ENCODE measurements at places on chromosomes 3 and 15. TPM values are rescaled to one million over a fixed set of nuclear protein-coding genes. Genes with fewer than 3 reads are reported as not detected.

- peaks cover 8% of the 10 kb centered on the region for H3K36me3 ChIP-seq
- DNase-seq = no peak
- H3K4me1 ChIP-seq = peaks cover 54% of the 10 kb centered on the region
- H3K27me3 ChIP-seq = no peaks in the 10 kb centered on the region
- no peak overlapping the region for H3K4me3 ChIP-seq
Measured at GRCh38 chr3:11532931-11533391, 110.8 kb downstream of the VGLL4 start.

DNA sequence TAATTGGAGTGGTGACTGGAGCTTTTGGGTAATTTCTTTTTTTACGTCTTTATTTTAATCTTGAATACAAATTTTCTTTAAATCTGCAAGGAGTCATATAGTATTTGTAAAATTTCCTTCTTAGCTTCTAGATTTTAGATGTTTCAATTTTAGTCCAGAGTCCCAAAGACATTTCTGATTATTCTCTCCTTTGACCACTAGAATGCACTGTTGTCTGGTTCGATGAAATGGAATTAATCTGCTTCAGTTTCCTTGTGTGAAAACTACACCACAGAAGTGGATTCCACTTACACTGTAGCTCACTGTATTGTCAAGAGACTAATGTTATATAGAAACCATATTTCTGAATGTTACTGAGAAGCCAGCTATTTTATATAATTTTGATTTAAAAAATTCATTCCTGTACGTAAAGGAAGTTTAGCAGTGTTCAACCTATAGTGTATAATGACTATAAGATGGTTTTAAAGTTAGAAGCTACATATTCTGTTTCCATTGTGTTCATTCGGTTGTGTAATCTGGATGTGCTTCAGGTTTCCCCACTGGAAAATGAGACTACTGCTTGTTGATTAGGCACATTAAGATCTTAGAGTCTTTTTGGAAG lies 6.1 kb downstream of the GRAMD1C start:
- no peaks in the 10 kb centered on the region for H3K27me3 ChIP-seq
- H3K4me1 ChIP-seq = peaks cover 24% of the 10 kb centered on the region
- H3K36me3 ChIP-seq = no peaks in the 10 kb centered on the region
- H3K27ac ChIP-seq = no peak overlapping the region

DNA sequence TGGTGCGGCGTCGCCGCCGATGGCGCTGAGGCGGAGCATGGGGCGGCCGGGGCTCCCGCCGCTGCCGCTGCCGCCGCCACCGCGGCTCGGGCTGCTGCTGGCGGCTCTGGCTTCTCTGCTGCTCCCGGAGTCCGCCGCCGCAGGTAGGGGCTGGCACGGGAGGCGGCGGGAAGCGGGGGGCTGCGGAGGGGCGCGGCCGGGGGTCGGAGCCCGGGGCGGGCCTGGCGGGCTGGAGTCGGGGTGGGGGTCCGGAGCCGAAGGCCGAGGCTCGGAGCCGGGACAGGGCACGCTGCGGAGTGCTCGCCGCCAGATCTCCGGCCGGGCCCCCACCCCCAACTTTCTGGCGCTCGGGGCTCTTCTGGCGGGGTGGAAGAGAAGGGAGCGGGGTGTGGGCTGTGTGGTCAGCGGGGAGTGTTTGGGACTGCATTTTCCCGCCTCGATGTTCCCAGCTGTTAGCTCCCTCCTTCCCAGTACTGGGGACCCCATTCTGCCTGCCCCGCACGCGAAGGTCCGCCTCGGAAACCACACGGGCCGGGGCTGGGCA lies 299 bp downstream of the TYRO3 start:
- no peaks in the 10 kb centered on the region for H3K36me3 ChIP-seq
- DNase-seq = no peak
- H3K27me3 ChIP-seq = peaks cover 1% of the 10 kb centered on the region
- H3K4me1 ChIP-seq = peaks cover 31% of the 10 kb centered on the region
- peak overlapping the region; percentile 31 for H3K27ac ChIP-seq

- no peaks in the 10 kb centered on the region for H3K27me3 ChIP-seq
- peak; percentile 4 for DNase-seq
- peak overlapping the region; percentile 87 for H3K27ac ChIP-seq
- H3K36me3 ChIP-seq = no peaks in the 10 kb centered on the region
- H3K4me1 ChIP-seq = peaks cover 25% of the 10 kb centered on the region
Measured at GRCh38 chr15:41231422-41232226, 556 bp downstream of the CHP1 start.

DNA sequence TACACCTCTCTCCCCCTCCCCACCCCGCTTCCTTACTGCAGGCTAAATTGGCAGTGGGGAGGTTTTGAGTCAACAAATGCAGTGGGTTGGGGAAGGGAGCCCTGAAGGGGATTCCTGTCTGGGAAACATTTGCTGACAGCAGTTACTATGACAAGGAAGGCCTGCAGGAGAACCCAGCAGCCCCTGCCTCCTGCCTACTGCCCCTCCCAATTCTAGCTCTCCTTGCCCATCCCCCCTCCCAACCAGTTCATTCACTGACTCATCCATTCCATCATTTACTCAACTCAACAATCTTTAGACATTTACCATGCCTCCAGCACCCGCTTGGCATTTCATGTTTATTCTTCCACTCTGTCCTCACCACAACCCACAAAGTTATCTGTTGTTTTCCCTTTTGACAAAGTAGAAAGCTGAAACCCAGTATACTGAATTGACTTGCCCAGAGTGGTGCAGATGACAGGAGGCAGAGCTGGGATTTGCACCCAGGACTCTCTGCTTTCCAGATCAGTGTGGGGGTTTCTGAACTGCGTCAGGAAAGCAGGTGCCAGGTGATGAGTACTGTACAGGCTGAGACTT lies 75.0 kb downstream of the MAGEF1 start:
- peak; percentile 70 for DNase-seq
- H3K27ac ChIP-seq = no peak overlapping the region
- H3K36me3 ChIP-seq = no peaks in the 10 kb centered on the region
- H3K4me1 ChIP-seq = no peaks in the 10 kb centered on the region
- no peak overlapping the region for H3K4me3 ChIP-seq

DNA sequence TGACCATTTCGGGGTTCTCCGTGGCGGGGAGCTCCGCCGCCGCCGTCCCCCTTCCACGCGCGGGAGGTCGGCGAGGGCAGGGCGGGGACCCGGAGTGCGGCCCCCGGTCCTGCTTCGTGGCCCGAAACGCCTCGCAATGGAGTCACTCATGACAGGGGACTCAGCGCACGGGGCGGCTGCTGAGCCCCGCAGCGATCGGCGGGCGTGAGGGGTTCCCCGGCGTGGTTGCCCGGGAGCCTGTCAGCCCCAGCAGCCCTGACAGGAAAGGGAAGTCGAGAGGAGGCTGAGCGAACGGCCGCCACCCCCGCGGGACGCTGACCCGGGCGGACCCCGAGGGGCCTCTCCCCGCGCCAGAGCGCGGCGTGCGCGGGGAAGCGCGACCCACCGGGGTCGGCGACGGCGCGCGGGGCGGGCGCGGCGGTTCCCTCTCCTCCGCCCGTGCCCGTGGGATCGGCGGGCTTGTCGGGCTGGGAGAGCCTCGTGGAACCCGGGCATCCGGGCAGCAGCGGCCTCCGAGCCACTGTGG lies 564 bp upstream of the PIGZ start:
- H3K4me1 ChIP-seq = peaks cover 14% of the 10 kb centered on the region
- peak overlapping the region; percentile 69 for H3K4me3 ChIP-seq
- H3K27me3 ChIP-seq = peaks cover 6% of the 10 kb centered on the region
- no peak overlapping the region for H3K27ac ChIP-seq

GRCh38 chr3:54008099-54008498 lies 114.3 kb upstream of the CACNA2D3 start:
- no peak overlapping the region for H3K27ac ChIP-seq
- no peaks in the 10 kb centered on the region for H3K36me3 ChIP-seq
- H3K27me3 ChIP-seq = no peaks in the 10 kb centered on the region
- no peak for DNase-seq

DNA sequence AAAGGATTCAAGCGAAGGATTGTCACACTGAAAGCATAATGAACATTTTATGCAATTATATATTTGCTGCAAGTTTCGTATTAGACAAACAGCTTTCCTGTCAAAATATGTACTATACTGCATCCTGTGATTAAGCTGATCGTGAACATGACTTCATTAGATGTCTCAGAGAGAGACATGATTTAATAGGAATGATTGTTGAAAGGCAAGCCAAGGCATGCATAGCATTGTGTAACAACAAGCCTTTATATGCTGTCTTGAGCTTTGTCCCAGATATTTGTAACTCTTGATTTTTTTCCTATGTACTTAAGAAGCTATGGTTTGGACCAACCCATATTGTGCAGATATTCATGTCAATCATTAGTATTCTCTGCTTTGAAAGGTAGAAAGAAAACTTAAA lies 309.1 kb downstream of the KCNH8 start:
- H3K4me3 ChIP-seq = no peak overlapping the region
- H3K27ac ChIP-seq = no peak overlapping the region
- H3K36me3 ChIP-seq = no peaks in the 10 kb centered on the region
- H3K27me3 ChIP-seq = no peaks in the 10 kb centered on the region
- no peak for DNase-seq

- H3K27ac ChIP-seq = peak overlapping the region; percentile 97
- H3K36me3 ChIP-seq = peaks cover 20% of the 10 kb centered on the region
- DNase-seq = peak; percentile 96
- peak overlapping the region; percentile 87 for H3K4me3 ChIP-seq
Measured at GRCh38 chr15:89662893-89663626, 7.8 kb upstream of the KIF7 start.

GRCh38 chr3:194572143-194572789 lies 61.0 kb downstream of the TMEM44 start:
- DNase-seq = peak; percentile 92
- peak overlapping the region; percentile 76 for H3K4me3 ChIP-seq
- H3K4me1 ChIP-seq = peaks cover 58% of the 10 kb centered on the region
- peaks cover 3% of the 10 kb centered on the region for H3K27me3 ChIP-seq

GRCh38 chr15:42036112-42036905 lies 15.5 kb upstream of the PLA2G4E start:
- no peak overlapping the region for H3K4me3 ChIP-seq
- H3K27me3 ChIP-seq = peaks cover 3% of the 10 kb centered on the region
- DNase-seq = no peak
- peaks cover 8% of the 10 kb centered on the region for H3K36me3 ChIP-seq
- H3K4me1 ChIP-seq = peaks cover 7% of the 10 kb centered on the region

GRCh38 chr3:69867941-69868505 lies 128.8 kb downstream of the MITF start:
- no peak for DNase-seq
- H3K36me3 ChIP-seq = peaks cover 14% of the 10 kb centered on the region
- peaks cover 1% of the 10 kb centered on the region for H3K27me3 ChIP-seq
- peak overlapping the region; percentile 84 for H3K27ac ChIP-seq
- H3K4me3 ChIP-seq = peak overlapping the region; percentile 85
- peaks cover 89% of the 10 kb centered on the region for H3K4me1 ChIP-seq

- no peak for DNase-seq
- peaks cover 52% of the 10 kb centered on the region for H3K27me3 ChIP-seq
- H3K27ac ChIP-seq = no peak overlapping the region
- no peak overlapping the region for H3K4me3 ChIP-seq
Measured at GRCh38 chr3:32819551-32820348, 2.0 kb downstream of the TRIM71 start.

GRCh38 chr3:27485866-27486265 lies 1.7 kb upstream of the SLC4A7 start:
- no peak overlapping the region for H3K27ac ChIP-seq
- peaks cover 13% of the 10 kb centered on the region for H3K4me1 ChIP-seq

DNA sequence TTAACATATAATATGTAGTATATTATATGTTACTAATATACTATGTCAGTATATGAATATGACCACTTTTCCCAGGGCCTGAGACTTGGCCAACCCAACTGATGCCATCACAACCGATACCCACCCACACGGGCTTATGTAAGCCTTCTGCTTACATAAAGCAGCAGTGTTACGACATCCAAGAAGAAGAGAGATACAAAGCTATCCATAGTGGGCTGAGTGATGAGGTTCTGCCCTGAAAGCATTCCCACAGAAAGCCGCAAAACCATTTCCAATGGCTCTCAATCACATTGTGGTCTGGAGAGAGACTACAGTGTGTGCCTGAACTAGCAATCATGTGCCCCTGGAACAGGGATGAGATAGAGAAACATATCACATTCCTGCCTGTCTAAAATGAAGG lies 177.9 kb downstream of the PLOD2 start:
- no peak overlapping the region for H3K27ac ChIP-seq
- H3K27me3 ChIP-seq = no peaks in the 10 kb centered on the region
- no peak for DNase-seq
- H3K4me1 ChIP-seq = no peaks in the 10 kb centered on the region

- peak overlapping the region; percentile 22 for H3K4me3 ChIP-seq
- peaks cover 58% of the 10 kb centered on the region for H3K4me1 ChIP-seq
- peak; percentile 55 for DNase-seq
- H3K36me3 ChIP-seq = peaks cover 10% of the 10 kb centered on the region
Measured at GRCh38 chr3:98945101-98945524, 43.6 kb upstream of the DCBLD2 start.

GRCh38 chr15:54502416-54503075 lies 524.3 kb downstream of the UNC13C start:
- no peak for DNase-seq
- no peaks in the 10 kb centered on the region for H3K36me3 ChIP-seq
- H3K27ac ChIP-seq = no peak overlapping the region

DNA sequence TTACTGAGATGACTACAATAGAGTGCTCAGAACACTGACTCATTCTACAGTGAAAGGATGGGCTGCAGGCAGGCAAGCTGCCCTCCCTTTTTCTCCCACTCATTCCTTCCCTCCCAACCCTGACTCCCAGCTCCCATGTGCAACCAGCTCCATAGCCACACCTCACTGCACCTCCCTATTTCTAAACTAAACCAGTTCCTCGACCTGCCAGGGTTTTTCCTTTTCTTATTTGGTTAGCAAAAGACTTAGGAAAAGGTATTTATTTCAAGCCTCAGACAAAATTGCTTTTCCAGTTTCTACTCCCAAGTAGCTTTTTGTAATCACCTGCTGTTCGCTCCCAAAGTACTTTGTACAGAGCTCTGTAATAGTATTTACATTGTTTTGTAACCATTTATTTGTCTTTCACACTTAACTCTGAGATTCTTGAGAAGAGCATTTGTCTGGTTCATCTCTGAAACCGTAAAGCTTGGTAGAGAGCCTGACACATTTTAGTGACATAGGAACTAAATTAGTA lies 2.2 kb downstream of the AADAC start:
- no peak overlapping the region for H3K4me3 ChIP-seq
- DNase-seq = peak; percentile 38
- H3K4me1 ChIP-seq = peaks cover 12% of the 10 kb centered on the region

GRCh38 chr3:87311309-87311708 lies 34.9 kb upstream of the POU1F1 start:
- H3K4me3 ChIP-seq = no peak overlapping the region
- H3K27me3 ChIP-seq = no peaks in the 10 kb centered on the region
- no peak overlapping the region for H3K27ac ChIP-seq
- no peaks in the 10 kb centered on the region for H3K36me3 ChIP-seq
- peaks cover 11% of the 10 kb centered on the region for H3K4me1 ChIP-seq

- H3K36me3 ChIP-seq = peaks cover 6% of the 10 kb centered on the region
- H3K4me3 ChIP-seq = no peak overlapping the region
- no peak for DNase-seq
- no peak overlapping the region for H3K27ac ChIP-seq
Measured at GRCh38 chr3:6039971-6040370, 820.9 kb upstream of the GRM7 start.

- peaks cover 16% of the 10 kb centered on the region for H3K4me1 ChIP-seq
- H3K27ac ChIP-seq = no peak overlapping the region
- DNase-seq = no peak
Measured at GRCh38 chr15:51718219-51718618, 19.2 kb downstream of the LYSMD2 start.

The CNTN4 gene
- not detected for total RNA-seq

The PIERCE2 gene
- 0.56 TPM for total RNA-seq

The GPR149 gene
- not detected for total RNA-seq

The HEG1 gene
- 113 TPM for total RNA-seq

The ANO10 gene
- total RNA-seq = 80.4 TPM

The PAQR5 gene
- 0.93 TPM for total RNA-seq

The FGD5 gene
- not detected for total RNA-seq

The GNAT1 gene
- total RNA-seq = not detected

The C3orf49 gene
- total RNA-seq = not detected

The ZNF717 gene
- total RNA-seq = 4.0 TPM

The ZNF502 gene
- not detected for total RNA-seq
